ENCODE measurements at places on chromosomes 16 and 17. TPM values are rescaled to one million over a fixed set of nuclear protein-coding genes. Genes with fewer than 3 reads are reported as not detected.

Gene TBC1D26
- total RNA-seq = not detected

Gene EVPLL
- total RNA-seq = 11.1 TPM

Gene OTOP3
- total RNA-seq = 7.1 TPM

GRCh38 chr17:75739801-75740200 is 18.5 kb downstream of the ITGB4 start:
- H3K4me1 ChIP-seq = peaks cover 5% of the 10 kb centered on the region
- no peak for DNase-seq
- H3K4me3 ChIP-seq = no peak overlapping the region

DNA sequence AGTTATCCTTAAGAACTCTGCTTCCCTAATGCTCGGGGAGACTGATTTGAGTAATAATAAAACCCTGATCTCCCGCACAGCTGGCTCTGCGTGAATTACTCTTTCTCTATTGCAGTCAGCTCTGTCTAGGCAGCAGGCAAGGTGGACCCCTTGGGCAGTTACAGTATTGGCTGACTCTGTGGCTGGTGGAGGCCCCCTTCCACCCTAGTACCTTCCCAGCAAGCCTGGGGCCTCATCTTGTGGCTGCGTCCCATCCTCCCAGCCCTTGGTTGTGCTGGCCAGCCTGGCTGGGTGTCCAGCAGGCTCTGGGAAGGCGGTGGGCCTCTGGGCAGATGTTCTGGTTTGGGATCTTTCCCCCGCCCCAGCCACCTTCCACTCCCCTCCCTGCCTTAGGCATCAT is 44.5 kb downstream of the CFAP20 start:
- no peak overlapping the region for H3K27ac ChIP-seq
- H3K4me3 ChIP-seq = no peak overlapping the region
- H3K4me1 ChIP-seq = no peaks in the 10 kb centered on the region
- no peaks in the 10 kb centered on the region for H3K27me3 ChIP-seq
- H3K36me3 ChIP-seq = no peaks in the 10 kb centered on the region

GRCh38 chr17:59074494-59074893 is 32.2 kb downstream of the TRIM37 start:
- no peak for DNase-seq
- H3K4me1 ChIP-seq = no peaks in the 10 kb centered on the region
- no peaks in the 10 kb centered on the region for H3K27me3 ChIP-seq
- H3K36me3 ChIP-seq = peaks cover 97% of the 10 kb centered on the region
- no peak overlapping the region for H3K27ac ChIP-seq

DNA sequence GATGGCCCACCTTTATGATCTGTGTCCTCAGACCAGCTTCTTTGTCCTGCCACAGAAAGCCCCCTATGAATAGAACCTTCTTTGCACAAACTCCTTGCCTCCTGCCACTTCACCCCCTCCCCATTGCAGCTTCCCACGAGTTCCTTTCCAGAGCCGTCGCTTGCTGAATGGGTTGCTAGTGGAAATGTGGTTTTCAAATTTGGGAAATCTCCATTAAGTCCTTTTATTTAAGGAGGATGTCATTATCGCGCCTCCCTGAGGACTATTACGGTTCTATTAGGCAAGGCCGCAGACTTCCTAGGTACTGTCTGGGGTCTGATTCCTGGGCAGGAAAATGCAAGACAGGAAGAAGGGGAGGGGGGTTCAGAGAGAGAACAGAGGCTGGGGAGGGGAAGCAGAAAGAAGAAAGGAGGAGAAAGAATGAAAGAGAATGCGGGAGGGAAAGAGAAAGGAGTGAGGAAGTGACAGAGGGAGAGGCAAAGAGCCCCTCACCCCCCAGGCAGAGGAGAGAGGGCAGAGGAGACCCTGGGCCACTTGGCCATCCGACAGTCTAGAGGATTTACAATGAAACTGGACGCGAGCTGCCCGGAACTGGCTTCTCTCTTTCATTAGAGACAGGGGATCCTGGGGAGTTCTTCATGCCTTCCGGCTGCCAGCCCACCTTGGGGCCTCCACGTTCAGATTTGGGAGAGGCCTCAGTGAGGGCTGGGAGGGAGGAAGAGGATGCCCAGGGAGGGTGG is 31.7 kb upstream of the ETV4 start:
- peaks cover 5% of the 10 kb centered on the region for H3K4me1 ChIP-seq
- H3K4me3 ChIP-seq = no peak overlapping the region
- no peak for DNase-seq
- H3K27ac ChIP-seq = no peak overlapping the region
- no peaks in the 10 kb centered on the region for H3K36me3 ChIP-seq
- H3K27me3 ChIP-seq = no peaks in the 10 kb centered on the region

GRCh38 chr17:75891605-75892555 is 4.9 kb downstream of the TRIM65 start:
- H3K36me3 ChIP-seq = peaks cover 56% of the 10 kb centered on the region
- H3K4me1 ChIP-seq = peaks cover 19% of the 10 kb centered on the region
- H3K27me3 ChIP-seq = no peaks in the 10 kb centered on the region
- no peak overlapping the region for H3K27ac ChIP-seq

DNA sequence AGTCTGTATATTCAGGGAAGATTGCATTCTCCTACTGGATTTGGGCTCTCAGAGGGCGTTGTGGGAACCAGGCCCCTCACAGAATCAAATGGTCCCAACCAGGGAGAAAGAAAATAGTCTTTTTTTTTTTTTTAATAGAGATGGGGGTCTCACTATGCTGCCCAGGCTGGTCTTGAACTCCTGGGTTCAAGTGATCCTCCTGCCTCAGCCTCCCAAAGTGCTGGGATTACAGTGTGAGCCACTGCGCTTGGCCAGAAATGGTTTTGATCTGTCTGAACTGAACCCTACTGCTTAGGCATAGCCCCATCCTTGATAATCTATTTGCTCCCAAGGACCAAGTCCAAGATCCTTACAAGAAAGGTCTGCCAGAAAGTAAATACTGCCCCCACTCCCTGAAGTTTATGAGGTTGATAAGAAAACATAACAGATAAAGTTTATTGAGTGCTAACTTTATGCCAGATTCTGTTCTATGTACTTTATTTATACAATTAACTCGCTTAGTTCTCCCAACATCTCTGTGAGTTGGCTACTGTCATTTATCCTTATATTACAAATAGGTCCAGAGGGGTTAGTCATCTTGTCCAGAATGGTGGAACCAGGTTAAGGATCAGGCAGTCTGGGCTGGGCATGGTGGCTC is 13.5 kb downstream of the G6PC1 start:
- no peak for DNase-seq
- no peak overlapping the region for H3K4me3 ChIP-seq
- H3K36me3 ChIP-seq = no peaks in the 10 kb centered on the region
- H3K27me3 ChIP-seq = no peaks in the 10 kb centered on the region
- no peak overlapping the region for H3K27ac ChIP-seq
- no peaks in the 10 kb centered on the region for H3K4me1 ChIP-seq

- no peaks in the 10 kb centered on the region for H3K27me3 ChIP-seq
- no peaks in the 10 kb centered on the region for H3K36me3 ChIP-seq
- H3K27ac ChIP-seq = no peak overlapping the region
Observed at GRCh38 chr17:73142872-73143381, 21.9 kb upstream of the SSTR2 start.

GRCh38 chr17:15436473-15437302 is 30.7 kb downstream of the CDRT4 start:
- H3K4me3 ChIP-seq = no peak overlapping the region
- H3K27me3 ChIP-seq = no peaks in the 10 kb centered on the region
- H3K27ac ChIP-seq = peak overlapping the region; percentile 78
- peaks cover 9% of the 10 kb centered on the region for H3K36me3 ChIP-seq
- peaks cover 19% of the 10 kb centered on the region for H3K4me1 ChIP-seq

GRCh38 chr17:49504369-49504768 is 9.3 kb downstream of the NGFR start:
- no peaks in the 10 kb centered on the region for H3K36me3 ChIP-seq
- no peak overlapping the region for H3K27ac ChIP-seq
- no peak overlapping the region for H3K4me3 ChIP-seq
- H3K27me3 ChIP-seq = peaks cover 99% of the 10 kb centered on the region

DNA sequence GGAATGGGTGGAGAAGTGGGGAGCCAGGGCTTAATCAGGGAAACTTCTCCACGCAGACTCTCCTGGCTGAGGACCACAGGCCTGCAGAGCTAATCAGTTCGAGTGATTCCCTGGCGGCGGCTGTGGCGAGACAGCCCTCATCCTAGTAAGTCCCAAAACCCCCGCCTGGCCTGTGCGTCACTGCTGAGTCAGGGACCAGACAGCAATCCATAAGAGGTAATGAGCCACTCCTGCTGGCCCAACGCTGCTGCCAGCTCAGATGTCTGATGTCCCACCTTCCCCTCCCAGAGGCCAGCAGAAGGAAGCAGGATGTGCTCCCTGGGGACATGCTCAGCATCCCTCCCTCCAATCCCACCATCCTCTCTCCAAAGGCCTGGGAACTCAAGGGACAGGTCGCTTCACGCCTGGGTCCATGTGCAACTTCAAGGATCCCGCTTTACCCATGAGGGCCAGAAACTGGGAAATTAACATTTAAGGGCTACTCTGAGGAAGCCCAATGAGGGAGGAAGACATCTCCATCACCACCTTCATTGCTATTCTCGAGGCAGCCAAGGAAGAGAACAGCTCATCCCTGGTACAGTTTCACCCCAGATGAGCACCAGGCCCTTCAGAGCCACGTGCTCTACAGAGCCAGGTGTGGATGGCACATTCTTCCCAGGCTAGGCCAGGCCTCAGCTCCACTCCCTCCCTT is 7.9 kb downstream of the ACLY start:
- H3K4me1 ChIP-seq = peaks cover 26% of the 10 kb centered on the region
- no peak overlapping the region for H3K4me3 ChIP-seq
- H3K27me3 ChIP-seq = no peaks in the 10 kb centered on the region
- no peak overlapping the region for H3K27ac ChIP-seq
- H3K36me3 ChIP-seq = peaks cover 52% of the 10 kb centered on the region
- no peak for DNase-seq

- no peak overlapping the region for H3K27ac ChIP-seq
- no peaks in the 10 kb centered on the region for H3K27me3 ChIP-seq
- no peaks in the 10 kb centered on the region for H3K4me1 ChIP-seq
- DNase-seq = no peak
- no peaks in the 10 kb centered on the region for H3K36me3 ChIP-seq
Observed at GRCh38 chr17:65243838-65244625, 106.9 kb downstream of the RGS9 start.

DNA sequence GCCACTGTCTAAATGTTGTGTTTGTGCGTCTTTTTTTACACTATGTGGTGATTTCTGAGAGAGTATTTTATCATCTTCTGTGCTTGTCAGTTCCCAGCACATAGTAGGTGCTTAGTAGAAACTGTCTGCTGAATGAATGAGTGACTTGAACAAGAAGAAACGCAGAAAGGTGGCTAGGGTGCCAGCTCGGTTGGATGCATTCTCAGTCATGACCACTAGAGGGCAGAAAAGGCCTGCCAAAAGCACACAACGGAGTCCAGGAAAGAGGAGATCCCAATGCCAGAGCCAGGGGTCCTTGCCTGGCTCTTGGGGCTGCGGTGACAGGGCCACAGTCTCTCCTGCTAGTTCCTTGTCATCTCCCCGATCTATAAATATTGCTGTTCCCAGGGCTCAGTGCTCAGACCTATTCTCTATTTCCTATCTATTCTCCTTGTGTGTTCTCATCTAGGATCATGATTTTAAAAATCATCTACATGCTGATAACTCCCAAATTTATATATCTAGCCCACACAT is 57.3 kb upstream of the CCL1 start:
- H3K4me3 ChIP-seq = no peak overlapping the region
- H3K27ac ChIP-seq = no peak overlapping the region
- peaks cover 3% of the 10 kb centered on the region for H3K27me3 ChIP-seq
- no peaks in the 10 kb centered on the region for H3K4me1 ChIP-seq

- no peak overlapping the region for H3K4me3 ChIP-seq
- H3K36me3 ChIP-seq = peaks cover 7% of the 10 kb centered on the region
- peaks cover 31% of the 10 kb centered on the region for H3K4me1 ChIP-seq
- DNase-seq = no peak
- H3K27ac ChIP-seq = peak overlapping the region; percentile 70
Observed at GRCh38 chr17:74452033-74452840, 14.2 kb upstream of the CD300A start.

- DNase-seq = no peak
- H3K36me3 ChIP-seq = no peaks in the 10 kb centered on the region
- H3K4me3 ChIP-seq = no peak overlapping the region
- H3K4me1 ChIP-seq = peaks cover 3% of the 10 kb centered on the region
- H3K27me3 ChIP-seq = no peaks in the 10 kb centered on the region
Observed at GRCh38 chr16:74991593-74992403, 6.9 kb upstream of the WDR59 start.

DNA sequence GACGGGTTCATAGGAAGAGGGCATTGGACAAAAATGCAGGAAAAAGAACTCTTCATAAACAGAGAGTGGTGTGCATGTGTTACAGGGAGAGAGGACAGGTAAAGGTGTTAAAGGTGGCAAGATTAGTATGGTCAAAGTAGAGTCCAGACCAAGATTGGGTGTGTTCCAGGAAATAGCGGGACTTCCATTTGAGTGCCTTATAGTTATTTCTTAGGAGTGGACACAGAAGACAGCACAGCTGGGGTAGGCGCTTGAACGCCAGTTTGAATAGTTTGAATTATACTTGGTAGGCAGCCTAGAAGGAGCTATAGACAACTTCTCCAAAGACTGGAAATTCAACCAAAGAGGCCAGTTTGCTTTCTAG is 63.4 kb downstream of the MAP2K6 start:
- peaks cover 15% of the 10 kb centered on the region for H3K4me1 ChIP-seq
- no peaks in the 10 kb centered on the region for H3K27me3 ChIP-seq
- DNase-seq = no peak
- no peaks in the 10 kb centered on the region for H3K36me3 ChIP-seq

DNA sequence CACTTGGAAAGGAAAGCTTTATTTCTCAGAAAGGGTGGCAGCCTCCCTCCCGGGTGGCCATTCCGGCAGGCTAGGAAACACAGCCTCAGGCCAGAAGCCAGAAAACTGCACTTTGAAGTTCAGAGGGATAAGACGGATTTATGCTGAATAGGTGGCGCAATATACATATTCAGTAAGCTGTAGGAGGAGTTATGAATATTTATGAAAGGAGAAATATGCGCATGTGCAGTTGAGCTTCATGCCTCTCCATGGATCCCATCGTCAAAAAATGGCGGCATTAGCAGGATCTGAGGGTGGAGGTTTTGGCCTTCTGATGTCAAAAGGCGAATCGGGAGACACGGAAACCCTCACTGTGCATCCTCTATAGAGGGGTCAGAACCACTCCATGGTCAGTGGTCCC is 82.3 kb downstream of the KATNIP start:
- H3K4me1 ChIP-seq = peaks cover 6% of the 10 kb centered on the region
- no peaks in the 10 kb centered on the region for H3K27me3 ChIP-seq
- peak overlapping the region; percentile 14 for H3K27ac ChIP-seq
- no peaks in the 10 kb centered on the region for H3K36me3 ChIP-seq
- no peak overlapping the region for H3K4me3 ChIP-seq

- no peak for DNase-seq
- no peak overlapping the region for H3K4me3 ChIP-seq
- peaks cover 58% of the 10 kb centered on the region for H3K4me1 ChIP-seq
- H3K27me3 ChIP-seq = no peaks in the 10 kb centered on the region
- H3K36me3 ChIP-seq = no peaks in the 10 kb centered on the region
Observed at GRCh38 chr17:50219939-50220465, 18.6 kb upstream of the COL1A1 start.

Measured in esophagus squamous epithelium (tissue), 5 donors.